ENCODE measurements at places on chromosomes 12 and 14.

DNA sequence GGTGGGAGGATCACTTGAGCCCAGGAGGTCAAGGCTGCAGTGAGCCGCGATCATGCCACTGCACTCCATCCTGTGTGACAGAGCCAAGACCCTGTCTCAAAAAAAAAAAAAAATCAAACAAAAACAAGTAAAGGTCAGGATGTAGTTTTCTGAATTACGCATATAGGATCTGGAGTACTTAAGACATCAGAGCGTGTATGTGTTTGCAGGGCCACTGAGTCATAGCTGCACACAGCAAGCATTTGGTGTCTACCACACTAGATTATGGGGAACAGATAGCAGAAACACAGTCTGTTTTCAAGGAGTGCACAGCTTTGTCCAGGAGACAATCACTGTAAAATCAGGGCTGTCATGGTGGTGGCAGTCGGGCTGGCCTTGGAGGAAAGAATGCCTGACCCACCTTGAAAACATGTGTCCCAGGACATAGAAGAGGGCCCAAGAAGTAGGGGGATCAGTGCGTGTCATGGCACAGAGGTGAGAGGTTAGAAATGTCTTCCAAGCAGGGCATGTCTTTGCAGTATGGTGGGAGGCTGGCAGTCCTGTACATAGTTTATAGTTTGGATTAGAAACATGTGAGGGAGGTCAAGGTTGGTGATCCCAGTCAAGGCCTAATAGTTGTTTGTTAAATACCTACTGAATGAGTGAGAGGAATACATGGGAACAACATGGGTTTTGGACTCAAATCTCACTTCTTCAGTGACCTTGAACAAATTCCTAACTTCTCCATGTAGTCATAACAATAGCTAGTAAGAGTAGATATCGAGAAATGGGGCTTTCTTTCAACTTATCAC is 23.6 kb upstream of the C12orf71 start:
- DNase-seq = no peak

DNA sequence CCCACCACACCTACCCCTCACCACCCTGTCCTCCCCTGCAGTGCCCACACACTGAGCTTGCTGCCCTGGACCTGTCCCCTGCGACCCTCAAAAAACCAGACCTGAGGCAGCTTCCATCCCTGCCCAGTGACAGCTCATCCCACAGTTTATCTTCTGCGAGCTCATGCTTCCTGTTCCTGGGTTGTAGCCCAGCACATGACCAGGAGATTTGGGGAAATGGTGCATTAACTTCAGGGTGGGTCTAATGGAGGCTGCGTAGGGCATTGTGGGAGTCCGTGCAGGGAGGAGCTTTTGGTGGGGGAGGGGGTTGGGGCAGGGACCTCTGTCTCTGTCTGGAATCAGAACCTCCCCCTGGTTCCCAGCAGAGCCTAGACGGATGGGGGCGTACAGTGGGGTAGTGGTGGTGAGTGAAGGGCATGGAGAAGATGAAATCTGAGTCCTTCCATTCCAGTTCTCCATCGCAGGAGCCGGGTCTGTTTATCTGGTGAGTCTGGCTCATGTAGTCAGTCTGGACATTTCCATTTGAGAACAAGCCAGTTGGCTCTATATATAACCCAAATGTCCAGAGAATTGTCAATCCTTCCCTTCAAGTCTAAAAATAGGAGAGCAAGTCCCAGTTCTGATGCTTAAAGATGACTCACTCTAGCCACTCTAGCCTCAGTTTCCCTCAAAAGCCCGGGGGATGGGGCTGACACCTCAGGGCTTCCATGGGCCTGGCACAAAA is 270.9 kb downstream of the CACNA1C start:
- no peak for DNase-seq

GRCh38 chr14:68969278-68970033 is 9.6 kb downstream of the ACTN1 start:
- DNase-seq = no peak

- DNase-seq = no peak
These were observed 21.9 kb downstream of the CEP170B start for GRCh38 chr14:104886690-104887622.

GRCh38 chr14:102215576-102216250 is 76.0 kb downstream of the WDR20 start:
- DNase-seq = no peak

DNA sequence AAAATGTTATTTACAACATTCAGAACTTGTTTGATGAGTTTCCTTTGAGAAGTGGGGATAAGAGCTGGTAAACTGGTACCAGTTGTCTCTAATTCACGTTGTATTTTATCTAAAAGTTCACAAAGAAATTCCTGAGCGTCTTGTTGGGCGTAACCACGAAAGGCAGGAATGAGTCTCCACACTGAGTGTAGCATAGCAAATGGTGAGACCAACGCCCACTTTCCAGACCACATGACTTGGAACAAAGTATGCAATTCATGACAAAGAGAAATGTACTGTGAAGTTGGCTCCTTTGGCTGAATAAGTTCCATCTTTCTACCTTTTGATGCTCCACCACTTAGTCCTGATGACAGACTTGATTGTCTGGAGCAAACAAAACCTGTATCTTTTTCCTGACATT is 18.4 kb downstream of the USP44 start:
- no peak for DNase-seq

- peak; percentile 13 for DNase-seq
These were observed 683 bp downstream of the CIPC start for GRCh38 chr14:77098529-77099353.

- no peak for DNase-seq
These were observed 63.9 kb downstream of the DENND5B start for GRCh38 chr12:31527083-31527482.

- DNase-seq = no peak
These were observed 9.2 kb downstream of the PRPH start for GRCh38 chr12:49304161-49304560.

DNA sequence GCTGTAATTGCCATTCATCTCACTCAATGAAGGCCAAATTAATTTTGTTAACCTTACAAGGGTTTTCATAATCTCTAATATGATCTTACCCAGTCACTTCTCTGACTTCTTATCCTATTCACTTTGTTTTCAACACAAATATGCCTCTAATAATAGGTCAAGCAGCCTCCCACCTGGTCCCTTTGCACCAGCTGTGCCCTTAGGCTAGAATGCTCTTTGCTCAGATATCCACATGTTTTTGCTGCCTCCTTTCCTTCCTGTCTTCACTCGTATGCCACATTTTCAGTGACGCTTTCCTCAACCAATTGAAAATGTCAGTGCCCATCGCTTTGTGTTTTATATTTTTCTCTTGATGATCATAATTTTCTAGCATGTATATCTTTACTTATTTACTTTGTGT is 106.4 kb upstream of the SYT10 start:
- DNase-seq = no peak

DNA sequence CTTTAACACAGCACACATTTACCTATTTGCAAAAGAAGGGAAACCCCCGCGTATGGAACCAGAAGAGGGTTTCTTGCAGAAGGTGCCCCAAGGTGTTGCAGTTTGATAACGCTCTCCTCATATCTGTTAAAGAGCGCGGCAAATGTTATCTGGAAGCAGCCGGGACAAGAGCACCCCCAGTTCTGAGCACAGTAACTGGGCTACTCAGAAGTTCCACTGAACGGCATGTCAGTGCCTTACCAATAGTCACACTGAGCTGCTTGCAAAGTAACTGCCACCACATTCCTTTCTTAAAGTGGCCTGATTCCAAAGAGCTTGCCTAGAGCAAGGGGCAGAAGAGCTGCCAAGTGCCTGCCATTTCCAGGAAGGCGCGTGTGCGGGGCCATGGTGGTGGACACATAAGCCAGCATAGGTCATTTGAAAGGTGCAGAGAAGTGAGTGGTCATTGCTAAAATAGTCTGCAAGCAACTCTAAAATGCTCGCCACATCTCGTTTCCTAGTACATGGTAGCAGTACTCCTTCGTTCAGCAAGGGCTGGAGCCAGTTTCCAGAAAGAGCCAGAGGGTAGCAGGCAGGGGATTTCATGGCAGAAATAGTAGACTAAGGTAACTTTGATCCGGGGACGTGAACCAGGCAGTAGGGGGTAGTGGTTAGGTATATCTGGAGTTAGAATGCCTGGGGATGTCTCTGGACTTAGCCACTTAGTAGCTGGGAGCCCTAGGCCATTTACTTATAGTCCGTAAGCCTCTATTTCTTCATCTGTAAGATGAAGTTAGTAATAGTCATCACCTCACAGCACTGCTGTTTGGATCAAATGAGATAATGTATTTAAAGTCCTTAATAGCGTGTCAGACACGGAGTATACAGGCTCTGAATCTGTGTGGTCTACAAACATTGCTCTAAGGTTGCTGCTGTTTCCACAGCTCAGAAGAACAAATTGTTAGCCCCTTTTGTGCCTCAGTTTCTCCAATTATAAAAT is 37.6 kb downstream of the SPTB start:
- DNase-seq = no peak

GRCh38 chr12:101740566-101740965 is 1.3 kb upstream of the SYCP3 start:
- no peak for DNase-seq

GRCh38 chr12:11246489-11246888 is 23.0 kb downstream of the PRB3 start:
- DNase-seq = no peak

DNA sequence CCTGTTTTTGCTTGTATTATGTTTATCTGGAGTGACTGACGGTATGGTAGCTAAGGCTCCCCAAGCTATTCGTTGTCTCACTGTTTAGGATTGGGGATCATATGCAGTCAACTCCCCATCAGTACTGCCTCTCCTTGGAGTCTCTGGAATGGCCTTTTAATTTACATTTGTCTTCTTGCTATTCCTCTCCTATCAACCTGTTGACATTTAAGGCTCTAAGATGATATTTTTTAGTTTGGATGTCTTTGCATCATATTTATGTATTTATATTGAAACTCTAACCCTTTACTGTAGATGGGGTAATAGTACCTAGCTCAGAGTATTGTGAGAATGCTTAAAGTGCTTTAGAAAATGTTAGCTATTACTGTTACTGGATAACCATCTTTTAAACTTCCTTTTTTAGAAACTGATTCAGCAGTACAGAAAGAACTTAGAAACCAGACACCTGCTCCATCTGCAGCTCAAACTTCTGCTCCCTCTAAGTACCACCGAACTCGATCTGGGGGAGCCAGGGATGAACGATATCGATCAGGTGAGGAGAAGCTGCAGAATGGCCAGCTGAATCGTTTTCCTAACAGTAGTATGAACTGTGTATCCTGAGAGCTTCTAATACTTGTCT is 123.5 kb upstream of the ATF1 start:
- DNase-seq = no peak

- DNase-seq = no peak
These were observed 14.4 kb downstream of the C12orf76 start for GRCh38 chr12:110033888-110034287.

GRCh38 chr14:41051801-41052200 is 554.9 kb upstream of the LRFN5 start:
- DNase-seq = no peak

- no peak for DNase-seq
These were observed 62.6 kb downstream of the PPP2R5E start for GRCh38 chr14:63480599-63480998.

- no peak for DNase-seq
These were observed 44.0 kb downstream of the RAD52 start for GRCh38 chr12:905261-906031.

DNA sequence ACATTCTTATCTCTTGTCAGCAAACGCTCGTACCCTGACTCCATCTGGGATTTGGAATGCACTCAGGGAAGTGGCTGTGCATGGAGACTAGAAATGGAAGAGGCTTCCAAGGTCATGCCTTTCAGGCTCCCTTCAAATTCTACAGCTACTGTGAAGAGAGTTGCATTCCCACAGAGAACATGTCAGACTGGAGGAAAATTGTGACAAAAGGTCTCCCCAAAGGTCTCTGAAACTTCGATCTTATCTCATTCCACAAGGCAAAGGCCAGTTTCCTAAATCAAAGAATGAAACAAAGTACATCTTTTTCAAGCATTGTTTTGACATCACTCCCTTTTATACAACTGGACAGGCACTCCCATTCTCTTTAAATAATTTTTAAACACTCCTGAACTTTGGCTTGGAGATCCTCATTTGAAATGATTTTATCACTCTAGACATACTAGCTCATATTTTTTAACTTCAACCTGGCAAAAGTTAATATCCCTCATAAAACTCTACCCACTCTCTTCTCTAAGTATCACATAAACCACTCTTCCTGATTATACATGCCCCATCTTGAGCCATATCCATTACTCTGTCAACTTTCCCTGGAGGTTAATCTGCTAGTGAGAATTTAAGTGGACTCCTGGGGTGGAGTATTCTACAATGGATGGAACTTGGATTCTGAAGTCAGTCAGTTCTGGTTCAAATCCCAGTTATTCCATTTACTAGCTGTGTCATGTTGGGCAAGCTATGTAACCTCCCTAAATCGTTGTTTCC is 218.1 kb upstream of the HMGA2 start:
- DNase-seq = no peak
